ENCODE measurements at places on chromosomes 1 and 21. TPM values are rescaled to one million over a fixed set of nuclear protein-coding genes. Genes with fewer than 3 reads are reported as not detected.

Gene LIPI
- total RNA-seq = not detected

Gene CSMD2
- total RNA-seq = 0.22 TPM

Gene CD247
- 0.57 TPM for total RNA-seq

Gene DNMT3L
- total RNA-seq = not detected

Gene RAVER2
- total RNA-seq = 23.2 TPM

Gene PRDM16
- 6.1 TPM for total RNA-seq

Gene ALPL
- 0.61 TPM for total RNA-seq

Gene BTBD19
- total RNA-seq = 11.6 TPM

Gene ATP1A2
- not detected for total RNA-seq

Gene UBASH3A
- 0.07 TPM for total RNA-seq

Gene SPRR4
- not detected for total RNA-seq

Gene MEX3A
- 6.1 TPM for total RNA-seq

Gene TACSTD2
- total RNA-seq = 12.2 TPM

Gene SAMSN1
- 0.57 TPM for total RNA-seq

Gene FMO3
- 0.12 TPM for total RNA-seq

Gene FCRLB
- total RNA-seq = 1.0 TPM

Gene C1orf141
- total RNA-seq = not detected

Gene VASH2
- total RNA-seq = 5.7 TPM

Gene CD48
- 0.20 TPM for total RNA-seq

Gene ERG
- total RNA-seq = 0.17 TPM

Gene APCS
- total RNA-seq = 0.42 TPM

Gene C1orf167
- 0.12 TPM for total RNA-seq

Gene UROD
- 73.7 TPM for total RNA-seq

Gene RAB3GAP2
- total RNA-seq = 32.5 TPM

Gene SH2D2A
- total RNA-seq = 4.8 TPM

Gene HPCAL4
- total RNA-seq = 5.2 TPM

Gene EDEM3
- total RNA-seq = 14.9 TPM

Gene ANXA9
- 2.7 TPM for total RNA-seq

Gene PLA2G2F
- total RNA-seq = 0.12 TPM

Gene TMEM61
- total RNA-seq = 4.4 TPM

Gene TENT5C
- total RNA-seq = 1.4 TPM

Gene LEPR
- total RNA-seq = 6.0 TPM

Gene PGBD5
- total RNA-seq = 0.27 TPM

Gene KRTAP12-2
- total RNA-seq = not detected

Gene FAM131C
- total RNA-seq = 11.6 TPM

Gene CFAP107
- not detected for total RNA-seq

Gene SPATA45
- not detected for total RNA-seq

Gene KLHDC9
- total RNA-seq = 1.4 TPM

Gene SUMO3
- total RNA-seq = 31.5 TPM

Gene C4BPB
- total RNA-seq = not detected

Gene TMPRSS15
- not detected for total RNA-seq

Gene TNFRSF8
- total RNA-seq = 0.17 TPM

Gene IPO13
- 18.7 TPM for total RNA-seq

Gene IRF6
- total RNA-seq = 35.2 TPM

Measured in HCT116 (cell line).